Urinary bladder (tissue), 4 donors: ENCODE measurements at places on chromosomes 16 and 17.

DNA sequence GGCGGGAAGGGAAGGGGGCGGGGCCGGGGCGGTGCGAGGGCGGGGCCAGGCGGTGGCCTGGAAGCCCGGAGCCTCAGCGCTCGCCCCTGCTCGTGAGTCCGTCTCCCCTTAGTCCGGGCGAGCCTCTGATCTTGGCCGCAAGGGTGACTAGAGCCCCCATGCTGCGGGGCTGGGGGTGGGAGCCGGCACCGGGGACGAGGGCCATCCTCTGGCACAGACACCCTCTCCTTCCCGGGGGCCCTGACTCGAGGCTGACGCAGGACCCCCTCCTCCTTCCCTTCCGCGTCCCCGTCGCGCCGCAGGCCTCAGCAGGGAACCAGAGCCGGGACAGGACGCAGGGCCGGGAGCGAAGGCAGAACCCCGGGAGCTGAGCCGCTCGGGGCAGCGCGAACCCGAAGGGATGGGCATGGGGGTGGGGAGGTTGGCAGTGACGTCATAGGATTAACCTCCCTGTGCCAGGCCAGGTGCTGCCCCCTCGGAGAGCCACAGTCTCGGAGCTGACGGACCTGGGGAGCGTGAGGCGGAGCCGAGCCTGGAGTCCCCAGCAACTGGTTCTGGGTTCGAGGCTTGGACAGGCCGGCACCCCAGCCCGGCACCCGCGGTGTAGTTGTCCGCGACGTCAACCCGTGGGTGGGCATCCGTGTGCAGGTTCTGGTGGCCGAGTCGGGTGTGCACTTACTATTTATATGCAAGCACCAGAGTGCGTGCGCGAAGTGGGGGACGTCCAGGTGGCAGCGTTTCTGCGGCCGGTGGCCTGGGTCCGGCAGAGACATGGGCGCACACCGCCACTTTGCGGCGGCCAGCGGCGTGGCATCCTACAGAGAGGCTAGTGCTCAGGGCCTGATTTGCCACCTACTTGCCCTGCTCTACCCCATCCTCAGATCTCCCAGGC, 503 bp upstream of the PLCD3 start:
- no peak for DNase-seq

DNA sequence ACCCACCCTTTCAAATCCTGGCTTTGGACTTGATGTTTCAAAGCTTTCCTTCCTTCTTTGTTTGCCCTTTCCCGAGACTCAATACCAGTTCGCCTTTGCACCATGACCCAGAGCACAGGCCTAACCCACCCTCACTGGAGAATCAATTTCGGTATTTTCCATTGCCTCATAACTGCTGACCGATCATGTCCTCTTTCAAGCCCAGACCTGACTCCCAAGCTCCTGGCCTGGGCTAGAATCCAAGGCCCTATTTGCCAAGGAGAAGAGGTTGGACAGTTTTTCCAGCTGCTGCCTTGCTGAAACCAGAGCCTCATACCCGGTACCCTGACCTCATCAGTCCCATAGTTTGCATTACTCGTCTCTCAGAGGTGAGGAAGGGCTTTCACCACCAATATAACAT, 35.3 kb upstream of the HELZ start:
- DNase-seq, result no peak

DNA sequence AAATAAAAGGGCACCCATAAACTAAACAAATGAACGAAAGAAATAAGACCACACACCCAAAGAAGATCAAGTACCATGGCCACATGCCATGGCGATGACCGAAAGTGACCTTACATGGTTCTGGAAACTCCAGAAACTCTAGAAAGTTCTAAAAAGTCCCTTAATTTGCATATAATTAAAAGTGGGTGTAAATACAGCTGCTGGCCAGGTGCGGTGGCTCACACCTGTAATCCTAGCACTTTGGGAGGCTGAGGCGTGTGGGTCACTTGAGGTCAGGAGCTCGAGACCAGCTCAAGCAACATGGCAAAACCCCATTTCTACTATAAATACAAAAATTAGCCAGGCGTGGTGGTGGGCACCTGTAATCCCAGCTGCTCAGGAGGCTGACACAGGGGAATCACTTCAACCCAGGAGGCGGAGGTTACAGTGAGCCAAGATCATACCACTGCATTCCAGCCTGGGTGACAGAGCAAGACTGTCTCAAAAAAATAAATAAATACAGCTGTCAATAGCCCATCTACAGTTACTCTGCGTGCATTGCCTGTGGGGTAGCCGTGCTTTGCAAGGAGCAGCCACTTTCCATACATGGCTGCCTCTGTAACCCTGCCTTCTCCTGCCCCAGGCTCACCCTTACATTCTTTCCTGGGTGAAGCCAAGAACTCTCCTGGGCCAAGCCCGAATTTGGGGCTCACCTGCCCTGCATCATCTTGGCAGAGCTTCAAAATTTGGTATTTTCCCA, 7.2 kb upstream of the ZNF778 start:
- no peak for DNase-seq

DNA sequence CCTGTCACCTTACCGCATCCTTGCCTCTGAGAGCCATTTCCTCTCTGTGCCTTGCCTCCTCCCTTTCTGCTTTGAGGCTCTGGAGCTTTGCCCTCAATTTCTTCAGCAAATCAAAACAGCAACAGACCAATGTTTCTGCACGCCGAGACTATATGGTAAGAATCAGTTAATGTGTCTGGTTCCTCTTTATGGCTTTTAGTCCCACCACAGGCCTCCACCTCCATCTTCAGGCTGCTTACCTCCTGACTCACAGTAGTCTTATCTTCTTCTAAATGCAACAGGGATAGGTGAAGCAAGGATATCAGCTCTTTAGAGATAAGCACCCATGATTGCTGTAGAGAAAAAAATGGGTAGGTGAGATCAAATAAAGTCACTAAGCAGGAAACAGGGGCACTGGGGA, 9.2 kb upstream of the ALDOC start:
- no peak for DNase-seq

GRCh38 chr16:24504472-24505345, 34.7 kb upstream of the RBBP6 start:
- no peak for DNase-seq

DNA sequence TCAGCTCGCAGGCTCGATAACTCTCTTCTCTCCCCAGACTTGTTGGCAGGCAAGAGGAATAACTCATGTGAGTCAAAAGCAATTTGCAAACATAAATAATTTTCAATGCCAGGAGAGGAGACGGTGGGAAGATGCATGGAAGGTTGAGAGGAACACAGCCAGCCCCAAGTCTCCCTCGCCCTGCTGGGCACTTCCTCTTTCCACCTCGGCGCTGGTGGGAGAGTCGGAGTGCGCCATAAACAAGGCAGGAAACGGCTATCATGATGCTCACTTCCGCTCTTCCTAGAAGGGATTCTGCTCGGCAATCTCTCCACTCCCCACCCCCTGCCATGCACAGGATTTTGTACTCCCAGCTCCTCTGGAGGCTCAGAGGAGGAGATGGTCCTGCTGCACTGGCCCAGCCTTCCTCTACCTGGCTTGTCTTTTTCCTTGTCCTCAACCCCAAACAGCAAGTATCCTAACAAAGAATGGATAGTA, 13.0 kb downstream of the CBX4 start:
- DNase-seq, result no peak
